Activated naive CD8-positive, alpha-beta T cell treated with anti-CD3 and anti-CD28 coated beads, Interleukin-2, amount 50 U/mL, for 24 hours (primary cell): ENCODE measurements at places on chromosomes 12 and 14.

DNA sequence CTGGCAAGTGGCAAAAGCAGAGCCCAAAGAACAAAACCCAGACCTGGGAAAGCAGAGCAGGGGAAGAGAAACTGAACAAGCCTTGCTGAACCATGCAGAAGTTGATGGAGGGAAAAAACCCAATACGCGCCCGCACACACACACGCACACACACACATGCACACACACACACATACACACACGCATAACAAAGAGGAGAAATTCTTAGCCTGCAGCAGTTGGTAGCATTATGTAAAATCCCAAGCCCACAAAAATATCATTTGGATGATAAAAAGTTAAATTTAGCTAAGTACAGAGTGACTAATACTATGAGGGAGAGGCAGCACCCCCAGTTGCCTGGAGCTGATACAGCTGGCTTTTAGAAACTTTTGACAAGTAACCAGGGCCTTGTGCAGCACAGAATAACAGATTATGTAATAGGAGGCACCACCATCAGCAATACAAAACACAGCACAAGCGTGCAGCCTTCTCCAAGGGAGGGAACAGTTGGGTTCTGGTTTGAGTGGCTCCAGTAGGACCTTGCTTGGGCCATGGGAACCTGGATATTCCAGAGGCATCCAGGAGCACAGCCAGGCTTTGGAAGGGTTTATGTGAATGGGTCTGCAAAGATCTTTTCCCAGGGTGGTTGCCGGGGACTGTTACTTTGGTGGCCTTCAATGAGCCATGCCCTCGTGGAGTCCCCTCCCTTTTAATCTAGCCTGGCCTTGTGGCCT is 35.3 kb downstream of the PITPNM2 start:
- no peak for DNase-seq

GRCh38 chr12:57258977-57259970 is 8.3 kb upstream of the STAC3 start:
- no peak for DNase-seq

DNA sequence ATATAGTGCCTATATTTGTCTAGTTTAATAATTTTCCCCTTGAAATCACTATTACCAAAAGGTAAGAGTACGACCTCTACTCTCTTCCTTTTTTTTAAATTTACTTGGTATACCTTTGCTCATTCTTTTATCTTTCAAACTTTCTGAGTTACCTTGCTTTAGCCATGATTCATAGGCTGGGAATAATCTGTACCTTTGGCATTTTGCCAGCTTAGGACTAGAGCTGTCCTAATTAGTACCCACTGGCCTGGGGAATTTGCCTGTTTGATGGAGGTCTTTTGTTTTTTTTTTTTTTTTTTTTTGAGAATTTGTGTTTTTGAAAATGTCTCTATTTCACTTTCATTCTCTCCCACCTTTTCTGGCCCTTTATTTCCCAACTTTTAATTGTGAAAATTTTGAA is 8.7 kb upstream of the SLC4A8 start:
- no peak for DNase-seq

- DNase-seq, result no peak
These were observed 596.7 kb downstream of the SLC6A15 start for GRCh38 chr12:84315926-84316325.

- DNase-seq, result no peak
These were observed 46.5 kb upstream of the SAV1 start for GRCh38 chr14:50714450-50715073.

DNA sequence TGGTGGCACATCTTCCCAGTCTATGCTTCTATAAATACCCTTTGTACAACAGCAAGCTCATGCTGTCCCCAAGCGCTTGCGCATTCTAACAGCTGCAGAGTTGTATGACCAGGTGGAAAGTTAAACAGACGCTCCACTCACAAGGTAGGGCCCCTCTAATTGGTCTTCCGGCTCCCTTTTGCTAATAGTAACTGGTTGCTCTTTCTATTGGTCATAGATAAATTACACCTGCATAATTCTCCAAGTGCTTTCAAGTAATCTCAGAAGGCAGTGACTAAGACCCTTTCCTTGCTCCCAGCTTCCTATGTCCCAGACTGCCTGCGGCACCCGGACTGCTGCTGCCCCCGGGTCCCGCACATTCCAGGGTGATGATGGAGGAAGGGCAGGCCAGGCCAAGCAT is 6.1 kb upstream of the TSPAN9 start:
- no peak for DNase-seq

GRCh38 chr14:76727384-76727783 is 33.9 kb upstream of the VASH1 start:
- no peak for DNase-seq

GRCh38 chr14:31080484-31080883 is 54.3 kb upstream of the STRN3 start:
- no peak for DNase-seq

DNA sequence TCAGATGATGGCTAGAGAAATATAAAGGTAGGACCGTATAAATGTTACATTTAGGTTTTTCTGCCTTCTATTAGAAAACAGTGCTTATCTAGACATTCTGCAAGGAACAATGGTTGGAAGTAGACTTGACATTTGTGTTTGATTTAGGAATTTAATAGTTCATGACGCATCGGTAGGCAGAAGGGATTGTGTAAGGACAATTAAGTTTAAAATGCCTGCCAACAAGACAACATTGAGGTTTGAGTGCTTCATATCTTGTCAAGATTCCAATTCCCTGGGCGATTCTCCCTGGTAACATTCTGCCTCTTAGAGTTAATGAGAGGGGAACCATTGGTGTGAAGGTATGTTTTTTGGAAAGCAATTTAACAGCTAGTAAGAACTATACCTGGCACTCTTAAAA is 186.8 kb upstream of the RBM19 start:
- DNase-seq, result no peak

GRCh38 chr12:12266873-12267741 is at the start of gene LRP6:
TSS of gene LRP6 (minus strand) at chr12:12267044. CDS start at chr12:12266735, 309 bp downstream.
- DNase-seq, result peak; percentile 76

GRCh38 chr12:100127766-100128511 is 14.7 kb downstream of the BLTP3B start:
- no peak for DNase-seq

- peak; percentile 74 for DNase-seq
These were observed 3.0 kb downstream of the SDSL start for GRCh38 chr12:113424915-113425823.

DNA sequence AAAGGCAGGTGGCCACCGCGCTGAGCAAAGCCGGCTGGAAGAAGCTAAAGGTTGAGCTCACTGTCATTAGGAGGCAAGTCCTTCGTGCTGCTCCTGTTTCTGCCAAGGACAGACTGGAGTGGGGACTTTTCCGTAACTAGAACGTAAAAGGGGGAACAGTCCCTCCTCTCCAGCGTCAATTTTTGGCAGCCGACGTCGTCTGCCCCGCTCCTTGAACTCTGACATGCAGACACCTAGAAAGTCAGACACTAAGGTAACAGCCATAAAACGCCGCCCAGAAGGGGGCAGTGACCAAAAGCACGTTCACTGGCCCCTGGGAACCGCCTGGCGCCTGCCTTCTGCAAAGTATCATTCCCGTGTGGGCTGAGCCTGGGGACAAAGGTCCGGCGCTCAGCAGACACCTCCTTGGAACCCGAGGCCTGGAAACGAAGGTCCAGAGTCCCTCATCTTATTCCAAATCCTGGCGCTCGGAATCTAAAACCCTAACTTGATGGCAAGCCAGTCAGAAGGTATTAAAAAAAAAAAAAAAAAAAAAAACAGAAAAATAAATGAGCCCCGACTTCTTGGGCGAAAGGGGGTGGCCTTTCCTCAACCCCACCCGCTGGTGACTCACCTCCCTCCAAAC is 1.1 kb upstream of the LRP1 start:
- DNase-seq, result peak; percentile 53

DNA sequence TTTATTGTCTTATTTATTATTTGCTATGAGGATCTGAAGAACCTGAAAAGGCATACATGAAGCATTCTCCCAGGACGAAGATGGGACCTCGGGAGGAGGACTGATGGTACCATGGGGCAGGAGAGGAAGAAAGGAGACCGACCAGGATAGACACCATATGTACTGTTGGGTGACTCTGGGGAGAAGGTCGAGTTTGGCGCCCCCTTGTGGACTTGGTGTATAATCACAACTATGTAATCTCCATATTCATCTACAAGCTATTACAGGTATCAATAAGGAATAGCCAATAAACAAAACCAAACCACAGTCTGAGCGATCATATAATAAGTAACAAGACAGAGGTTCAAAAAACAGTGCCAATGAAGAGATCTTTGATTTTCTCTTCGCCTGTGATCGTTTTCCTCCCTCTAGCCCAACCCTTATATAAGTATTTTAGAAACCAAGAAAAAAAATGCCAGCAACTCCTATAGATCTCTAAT is 139.1 kb downstream of the SPTSSA start:
- peak; percentile 79 for DNase-seq

- no peak for DNase-seq
These were observed 9.7 kb downstream of the NCOR2 start for GRCh38 chr12:124557518-124558223.

GRCh38 chr12:108515916-108516315 is 839 bp downstream of the FICD start:
- DNase-seq, result peak; percentile 10

GRCh38 chr12:108418164-108418890 is 79.2 kb upstream of the CMKLR1 start:
- no peak for DNase-seq

DNA sequence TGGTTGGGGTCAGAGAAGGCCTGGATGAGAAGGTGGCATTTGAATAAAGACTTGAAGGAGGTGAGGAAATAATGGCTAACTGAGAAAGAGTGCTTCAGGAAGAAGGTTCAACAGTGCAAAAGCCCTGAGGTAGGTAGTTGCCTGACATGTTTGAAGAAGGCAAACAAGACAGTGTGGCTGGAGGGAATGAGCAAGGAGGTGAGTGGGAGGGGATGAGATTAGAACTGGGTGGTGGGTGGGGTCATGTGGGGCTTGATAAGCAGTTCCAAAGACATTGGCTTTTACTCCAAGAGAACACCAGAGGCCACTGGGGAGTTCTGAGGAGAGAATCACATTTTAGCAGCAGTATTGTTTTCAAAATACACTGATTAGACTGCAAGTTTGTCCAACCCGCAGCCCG is 50.5 kb downstream of the HSPB8 start:
- no peak for DNase-seq

DNA sequence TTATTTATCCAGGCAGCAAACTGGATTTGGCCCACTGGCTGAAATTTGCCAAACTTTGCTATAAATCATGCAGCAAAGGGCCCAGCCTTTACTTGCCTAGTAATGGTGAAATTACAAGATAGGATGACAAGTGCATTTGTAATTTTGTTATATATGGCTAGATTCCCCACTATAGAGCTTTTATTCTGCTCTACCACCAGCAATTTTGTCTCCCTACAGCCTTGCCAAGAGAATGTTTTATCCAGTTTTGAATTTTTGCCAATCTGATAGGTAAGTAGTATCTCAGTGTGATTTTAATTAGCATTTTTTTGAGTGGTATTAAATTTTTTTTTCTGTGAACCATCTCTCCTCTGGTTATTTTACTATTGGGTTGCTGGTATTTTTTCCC is 161.6 kb downstream of the SLC41A2 start:
- DNase-seq, result no peak

- no peak for DNase-seq
These were observed 8.1 kb upstream of the IRF2BPL start for GRCh38 chr14:77036484-77037214.

DNA sequence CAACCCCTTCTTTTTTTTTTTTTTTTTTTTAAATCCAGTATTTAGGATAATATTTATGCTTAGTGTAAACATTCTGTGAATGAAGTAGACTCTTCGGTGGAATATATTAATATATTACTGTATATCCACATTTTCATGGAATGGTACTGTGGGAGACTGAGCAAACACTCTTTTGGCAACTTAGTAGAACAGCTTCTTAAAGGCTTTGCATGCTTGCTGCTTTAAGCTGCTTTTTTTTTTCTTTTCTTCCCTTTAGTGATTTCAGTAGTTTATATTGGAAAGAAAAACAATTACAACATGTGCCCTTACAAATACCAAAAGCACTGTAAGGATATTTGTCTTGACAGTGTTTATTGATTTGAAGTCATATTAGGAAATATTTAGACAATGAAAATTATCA is 78.9 kb downstream of the AEBP2 start:
- no peak for DNase-seq

GRCh38 chr12:108803428-108804105 is 53.8 kb downstream of the SSH1 start:
- DNase-seq, result peak; percentile 64

- no peak for DNase-seq
These were observed 9.0 kb downstream of the DYNC1H1 start for GRCh38 chr14:101973356-101973755.

DNA sequence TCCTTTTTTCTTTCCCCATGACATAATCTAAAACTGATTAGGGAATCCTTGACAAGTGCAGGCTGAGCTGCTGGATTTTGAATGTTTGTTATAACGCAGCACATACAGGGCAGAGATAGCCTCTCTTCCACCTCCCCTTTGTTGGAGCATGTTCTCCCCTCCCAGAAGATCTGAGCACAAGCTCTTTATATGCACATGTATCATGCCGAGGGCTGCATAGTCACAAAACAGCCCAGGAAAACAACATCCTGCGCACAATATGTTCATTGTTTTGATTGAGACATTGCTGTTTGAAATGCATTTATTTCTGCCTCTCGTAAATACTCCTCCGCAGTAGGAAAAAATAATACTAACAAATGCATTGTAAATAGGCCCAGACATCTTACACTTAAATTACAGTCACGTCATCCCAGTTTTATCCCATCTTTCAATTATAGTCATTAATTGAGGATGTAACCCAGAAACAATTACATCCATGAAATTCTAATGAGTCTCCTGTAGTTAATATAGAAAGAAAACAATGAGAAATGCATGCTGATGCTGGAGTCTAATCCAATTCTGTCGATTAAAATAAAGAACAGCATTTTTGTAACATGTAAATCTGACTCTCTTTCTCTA is 401.8 kb downstream of the BTG1 start:
- no peak for DNase-seq

DNA sequence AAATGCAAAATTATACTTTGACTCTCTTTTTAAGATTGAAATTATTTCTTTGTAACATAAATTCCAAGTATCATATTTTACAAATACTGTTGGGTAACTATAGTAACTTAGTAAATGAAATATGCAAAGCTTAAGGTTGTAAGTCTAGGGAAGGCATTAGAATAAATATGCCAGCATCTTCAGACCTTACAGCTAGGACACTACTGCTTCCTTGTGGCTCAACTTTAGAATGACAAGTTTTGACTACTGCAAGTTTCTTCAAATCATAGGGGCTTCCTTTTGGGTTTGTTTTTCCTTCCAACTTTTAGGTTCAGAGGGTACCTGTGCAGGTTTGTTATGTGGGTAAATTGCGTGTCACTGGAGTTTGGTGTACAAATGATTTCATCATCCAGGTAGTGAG is 17.7 kb upstream of the ANP32D start:
- DNase-seq, result no peak
